ENCODE measurements at places on chromosomes 13 and 19. TPM values are rescaled to one million over a fixed set of nuclear protein-coding genes. Genes with fewer than 3 reads are reported as not detected.

TMEM86B gene
- 1.2 TPM for total RNA-seq

GRK1 gene
- total RNA-seq = not detected

LGALS4 gene
- 1.3 TPM for total RNA-seq

C2CD4C gene
- total RNA-seq = 0.49 TPM

ZNF208 gene
- 23.1 TPM for total RNA-seq

ZNF835 gene
- total RNA-seq = 1.8 TPM

DNAAF3 gene
- not detected for total RNA-seq

ZNF724 gene
- 6.4 TPM for total RNA-seq

MADCAM1 gene
- total RNA-seq = 0.99 TPM

DENND1C gene
- total RNA-seq = 0.69 TPM

SHKBP1 gene
- 12.3 TPM for total RNA-seq

DNAJC15 gene
- 9.6 TPM for total RNA-seq

MAST3 gene
- 4.3 TPM for total RNA-seq

CD70 gene
- total RNA-seq = 0.30 TPM

TSHZ3 gene
- total RNA-seq = 4.8 TPM

MED25 gene
- 17.4 TPM for total RNA-seq

CFAP97D2 gene
- not detected for total RNA-seq

SMIM44 gene
- total RNA-seq = not detected

RXFP2 gene
- not detected for total RNA-seq

CADM4 gene
- 10.4 TPM for total RNA-seq

SIGLEC10 gene
- 1.7 TPM for total RNA-seq

FCER2 gene
- total RNA-seq = 0.20 TPM

TEX29 gene
- 0.49 TPM for total RNA-seq

OR10H5 gene
- total RNA-seq = not detected

ZNF442 gene
- total RNA-seq = 10.2 TPM

SSBP4 gene
- 24.8 TPM for total RNA-seq

ZNF681 gene
- total RNA-seq = 3.6 TPM

Data from skin of body (tissue), 3 donors.